ENCODE measurements at places on chromosomes 6 and 20. TPM values are rescaled to one million over a fixed set of nuclear protein-coding genes. Genes with fewer than 3 reads are reported as not detected.

The C6orf132 gene
- total RNA-seq = 0.15 TPM

The OR2H2 gene
- total RNA-seq = not detected

The BMP2 gene
- not detected for total RNA-seq

The TMEM217 gene
- total RNA-seq = 6.6 TPM

The MRPL14 gene
- 48.5 TPM for total RNA-seq

The CRYBG1 gene
- 32.3 TPM for total RNA-seq

The MYCT1 gene
- not detected for total RNA-seq

The ZNF391 gene
- 3.7 TPM for total RNA-seq

The GSTA4 gene
- 4.9 TPM for total RNA-seq

DNA sequence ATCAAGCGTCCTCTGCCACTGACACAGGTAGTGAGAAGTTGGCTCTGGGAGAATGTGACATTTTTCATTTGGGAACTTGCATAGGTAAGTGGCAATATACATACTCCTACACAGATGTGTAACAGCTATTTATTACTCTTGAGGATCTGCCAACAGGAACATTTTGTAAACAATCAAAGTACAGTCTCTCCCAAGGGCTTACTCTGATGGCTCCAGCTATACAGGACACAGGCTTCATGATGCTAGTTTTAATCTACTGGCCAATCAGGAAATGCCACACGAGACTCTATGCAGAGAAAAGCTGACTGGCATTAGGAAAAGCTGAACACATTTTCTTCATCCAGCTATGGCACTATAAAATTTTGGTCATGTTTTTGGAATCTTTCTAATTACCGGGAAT is 57.8 kb downstream of the POPDC3 start:
- DNase-seq = no peak

DNA sequence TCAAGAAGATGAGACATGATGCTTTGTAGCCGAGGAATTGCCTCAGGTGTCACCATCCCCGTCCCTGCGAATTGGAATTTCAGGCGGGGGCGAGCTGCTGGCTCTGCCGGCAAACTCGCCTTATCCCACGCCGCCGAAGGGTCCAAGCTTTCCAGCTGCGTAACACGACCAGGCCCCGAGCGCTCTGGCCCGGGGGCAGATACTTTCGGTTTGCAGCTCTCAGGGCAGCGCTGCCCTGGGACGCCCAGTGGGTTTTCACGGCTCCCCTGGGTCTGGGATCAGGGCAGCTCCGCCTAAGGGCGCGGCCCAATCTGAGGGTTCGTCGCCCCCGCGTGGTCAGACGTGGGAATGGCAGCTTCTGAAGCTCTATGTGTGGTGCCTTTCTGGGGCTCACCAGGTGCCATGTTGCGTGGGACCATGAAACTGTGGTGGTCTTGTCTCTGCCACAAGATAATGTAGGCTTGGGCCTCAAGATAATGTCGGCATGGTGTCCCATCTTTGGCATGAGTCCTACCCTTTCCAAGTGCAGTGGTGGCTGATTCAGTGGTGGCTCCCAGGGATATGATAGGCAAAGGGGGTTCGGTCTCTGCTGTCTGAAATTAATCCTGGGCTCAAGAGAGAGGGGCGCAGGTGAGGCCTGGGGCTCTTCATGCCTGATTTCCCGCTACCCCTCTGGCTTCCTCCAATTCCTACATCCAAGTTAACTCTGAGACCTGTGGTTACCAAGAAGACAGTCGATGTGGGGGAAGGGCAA is 21.0 kb downstream of the PIGT start:
- DNase-seq = peak; percentile 78

GRCh38 chr6:40390144-40390800 is 196.9 kb downstream of the LRFN2 start:
- DNase-seq = no peak

DNA sequence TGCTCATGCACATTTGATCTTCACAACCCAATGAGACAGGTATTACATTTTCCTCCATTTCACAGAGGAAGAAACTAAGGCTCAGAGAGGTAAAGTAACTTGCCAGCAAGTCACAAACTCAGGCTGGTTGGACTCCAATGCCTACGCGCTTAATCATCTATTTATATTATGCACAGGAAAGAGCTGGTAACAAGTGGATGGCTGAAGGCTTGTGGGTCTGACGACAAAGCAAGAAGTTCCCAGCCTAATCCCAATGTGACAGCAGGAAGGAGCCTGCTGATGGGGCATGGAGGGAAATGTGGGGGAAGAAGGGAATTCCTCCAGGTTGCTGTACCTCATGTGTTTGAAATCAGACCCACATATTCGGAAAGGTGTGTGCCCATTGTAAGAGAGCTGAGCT is 3.9 kb downstream of the CDH22 start:
- no peak for DNase-seq

DNA sequence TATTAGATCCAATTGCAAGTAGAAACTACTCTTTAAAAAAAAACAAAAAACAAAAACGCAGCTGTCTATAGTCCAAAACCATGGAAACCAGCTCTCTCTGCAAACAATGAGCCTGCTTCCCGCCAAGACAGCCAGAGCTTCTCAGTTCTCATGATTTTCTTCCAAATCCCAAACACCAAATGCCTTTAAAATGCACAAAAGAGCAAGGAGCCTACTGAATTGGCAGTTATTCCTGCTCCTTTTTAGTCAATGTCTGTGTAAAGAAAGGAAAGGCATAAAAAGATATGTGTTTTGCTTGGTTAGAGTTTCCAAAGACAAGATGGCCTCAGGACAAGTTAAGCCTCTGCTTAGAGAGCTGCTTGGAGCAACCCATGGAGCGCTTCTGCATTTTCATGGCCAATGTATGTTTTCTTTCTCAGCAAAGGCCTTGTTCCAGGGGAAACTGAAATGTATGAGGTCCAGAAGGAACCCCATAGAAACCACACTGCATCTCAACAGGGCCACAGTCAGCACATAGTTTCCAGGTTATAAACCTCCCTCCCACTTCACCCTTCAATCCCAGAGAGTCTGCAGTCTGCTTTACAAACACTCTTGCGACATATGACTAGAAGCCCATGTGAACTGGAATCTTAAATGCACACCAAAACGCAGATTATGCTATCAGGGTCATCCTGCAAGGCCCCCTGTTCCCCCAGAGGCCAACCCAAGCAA is 209.3 kb upstream of the TAB2 start:
- no peak for DNase-seq

DNA sequence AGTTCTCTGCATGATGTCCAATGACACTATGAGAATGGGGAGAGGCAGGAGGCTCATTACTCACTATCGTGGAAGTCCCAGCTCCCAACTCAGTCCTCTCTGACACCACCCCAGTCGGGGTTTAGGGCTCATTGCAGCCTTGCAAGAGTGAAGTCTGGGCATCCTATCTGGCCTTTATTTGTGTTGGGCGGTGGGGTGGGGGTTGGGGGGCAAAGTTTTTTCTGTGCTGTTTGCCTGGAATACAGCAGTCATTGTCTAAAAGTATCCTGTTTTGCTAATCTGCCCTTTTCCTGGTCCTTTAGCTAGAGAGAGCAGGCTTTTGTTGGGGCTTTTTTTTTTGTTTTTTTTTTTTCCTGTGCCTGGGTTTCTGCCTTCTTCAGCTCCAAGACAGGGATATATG is 174.2 kb downstream of the MYLK4 start:
- DNase-seq = no peak

- DNase-seq = no peak
Observed at GRCh38 chr6:128057946-128058345, 157.1 kb upstream of the THEMIS start.

DNA sequence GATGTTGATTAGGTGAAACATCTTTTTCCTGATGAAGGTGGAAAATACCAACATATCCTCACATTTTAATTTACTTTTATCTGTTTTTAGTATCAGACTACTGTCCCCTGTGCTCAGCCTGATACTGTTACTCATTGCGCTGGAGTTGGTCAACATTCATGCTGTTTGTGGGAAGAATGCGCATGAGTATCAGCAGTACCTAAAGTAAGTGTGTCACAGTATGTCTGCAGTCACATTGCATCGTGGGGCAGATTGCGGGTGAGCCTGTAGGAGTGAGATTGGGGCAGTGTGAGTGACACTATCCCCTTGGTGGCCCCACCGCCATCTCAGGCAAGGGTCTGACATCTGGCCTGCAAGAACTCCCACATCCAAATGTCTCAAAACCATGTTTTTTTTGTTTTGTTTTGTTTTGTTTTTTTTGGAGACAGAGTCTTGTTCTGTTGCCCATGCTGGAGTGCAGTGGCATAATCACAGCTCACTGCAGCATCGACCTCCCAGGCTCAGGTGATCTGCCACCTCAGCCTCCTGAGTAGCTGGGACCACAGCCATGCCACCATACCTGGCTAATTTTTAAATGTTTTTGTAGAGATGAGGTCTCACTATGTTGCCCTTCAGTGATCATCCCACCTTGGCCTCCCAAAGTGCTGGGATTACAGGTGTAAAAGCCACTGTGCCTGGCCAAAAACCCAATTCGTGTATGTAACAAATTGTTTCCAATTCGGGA is 27.8 kb downstream of the ERMARD start:
- no peak for DNase-seq

DNA sequence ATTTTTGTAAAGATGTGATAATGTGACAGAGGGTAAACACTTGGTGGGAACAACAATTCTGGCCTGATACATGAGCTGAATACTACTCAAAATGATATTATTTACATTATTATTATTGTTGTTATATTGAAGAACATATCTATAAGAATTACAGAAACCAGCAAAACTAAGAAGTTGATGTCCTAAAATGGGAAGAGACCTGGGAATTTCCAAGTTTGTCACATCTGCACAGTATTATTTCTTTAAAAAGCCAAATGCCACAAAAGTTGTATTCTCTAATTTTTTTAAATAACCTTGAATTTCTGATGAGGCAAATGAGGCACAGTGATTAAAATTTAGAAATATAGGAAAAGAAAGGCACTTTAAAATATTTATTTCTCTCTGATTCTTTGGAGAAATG is 5.0 kb upstream of the ZNF292 start:
- no peak for DNase-seq

- DNase-seq = peak; percentile 40
Observed at GRCh38 chr6:131062241-131063027, 611 bp downstream of the EPB41L2 start.

DNA sequence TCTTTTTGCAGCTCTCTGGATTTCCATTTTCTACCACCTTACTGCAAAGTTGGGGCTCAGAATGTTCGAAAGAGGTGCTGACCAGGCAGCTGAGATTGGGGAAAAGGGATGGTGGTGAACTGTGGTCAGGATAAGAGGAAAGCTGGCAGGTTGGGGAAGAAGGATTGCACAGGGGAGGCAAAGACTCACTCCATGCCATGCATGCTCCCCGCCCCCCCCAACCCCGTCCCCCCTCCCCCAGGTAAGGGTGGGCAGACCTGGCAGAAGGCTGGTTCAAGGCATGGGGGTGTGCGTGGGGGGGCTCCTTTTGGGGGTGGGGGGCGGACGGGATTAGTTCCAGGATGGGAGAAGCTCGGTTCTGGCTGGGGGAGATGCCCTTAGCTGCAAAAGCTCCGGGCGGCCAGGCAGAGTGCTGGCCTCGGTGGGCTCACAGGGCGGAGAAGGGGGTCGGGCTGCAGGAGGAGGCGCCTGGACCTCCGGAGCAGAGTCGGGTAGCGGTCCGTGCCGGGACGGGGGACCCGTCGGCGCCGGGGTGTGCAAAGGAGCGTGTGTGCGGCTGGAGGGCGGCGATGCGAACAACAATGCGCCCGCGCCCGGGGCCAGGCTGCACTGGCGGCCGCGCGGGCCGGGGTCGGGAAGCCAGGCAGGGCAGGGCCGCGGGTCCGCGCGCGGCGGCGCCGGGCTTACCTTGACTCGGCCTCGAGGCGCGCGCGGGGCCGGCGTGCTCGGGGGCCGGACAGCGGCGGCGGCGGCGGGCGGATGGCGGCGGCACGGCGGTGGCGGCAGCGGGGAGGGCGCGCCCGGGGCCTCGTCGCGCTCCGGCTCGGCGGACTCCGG is 880 bp downstream of the ADNP start:
- DNase-seq = no peak

- DNase-seq = no peak
Observed at GRCh38 chr6:109105681-109106080, 10.4 kb downstream of the CEP57L1 start.

DNA sequence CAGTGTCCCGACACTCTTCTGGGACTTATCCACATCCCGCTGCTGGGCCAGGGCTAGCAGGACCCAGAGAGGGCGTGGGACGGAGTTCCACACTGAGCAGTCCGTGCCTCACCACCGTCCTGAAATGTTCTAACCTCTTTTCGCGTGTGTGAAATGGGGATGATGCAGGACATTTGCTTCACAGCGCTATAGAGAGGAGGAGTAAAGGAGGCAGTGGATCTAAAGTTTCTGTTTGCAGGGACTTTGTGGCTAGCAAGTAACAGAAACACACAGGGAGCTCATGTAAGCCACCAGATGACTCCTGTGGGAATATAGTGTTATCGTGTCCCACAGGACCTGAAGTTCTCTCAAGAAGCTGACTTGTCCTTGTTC is 634 bp downstream of the ITPA start:
- no peak for DNase-seq

DNA sequence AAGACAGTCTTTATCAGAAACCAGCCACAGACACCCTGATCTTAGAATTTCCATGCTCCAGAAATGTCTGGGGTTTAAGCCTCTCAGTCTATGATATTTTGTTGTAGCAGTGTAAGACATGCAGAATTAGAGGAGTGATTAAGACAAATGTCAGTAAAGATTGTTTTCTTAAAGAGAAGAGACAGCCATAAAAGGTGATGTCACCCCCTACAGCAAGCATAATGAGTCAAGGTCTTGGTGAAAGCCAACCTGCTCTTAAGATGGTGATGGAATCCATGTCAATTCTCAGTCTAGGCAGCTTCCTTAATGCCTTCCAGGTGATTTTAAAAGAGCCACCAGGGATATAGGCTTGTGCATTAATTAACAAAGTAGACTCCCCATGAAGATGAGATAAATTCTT is 849.9 kb upstream of the EPHA7 start:
- DNase-seq = no peak

GRCh38 chr6:134921721-134922261 is 28.1 kb downstream of the ALDH8A1 start:
- no peak for DNase-seq

GRCh38 chr20:64143018-64143801 is 21.0 kb upstream of the MYT1 start:
- DNase-seq = no peak

DNA sequence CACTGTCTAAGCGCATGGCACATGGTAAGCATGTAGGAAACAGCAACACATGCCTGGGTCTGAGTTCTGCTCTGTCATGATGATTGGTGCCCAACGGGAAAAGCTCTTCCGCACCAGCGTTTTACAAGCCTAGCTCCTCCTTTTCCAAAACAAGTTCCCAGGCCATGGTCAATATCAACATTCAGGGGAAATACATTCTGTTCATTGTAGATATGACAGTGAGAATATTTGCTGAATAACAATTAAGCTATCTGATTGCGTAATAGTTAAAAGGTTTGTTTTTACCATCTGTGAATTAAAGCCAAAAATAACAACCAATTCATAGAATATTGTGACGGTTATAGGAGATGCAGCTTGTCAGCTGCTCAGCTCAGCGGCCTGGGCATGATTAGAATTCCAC is 404.3 kb upstream of the SLC35B3 start:
- no peak for DNase-seq

Measured in CD8-positive, alpha-beta memory T cell (primary cell).